Smooth muscle cell of trachea (primary cell): ENCODE measurements at places on chromosomes 1 and 21. TPM values are rescaled to one million over a fixed set of nuclear protein-coding genes. Genes with fewer than 3 reads are reported as not detected.

CFAP298 gene
- total RNA-seq = 18.0 and 28.1 TPM in 2 replicates

LINGO4 gene
- not detected in 2 replicates for total RNA-seq

LCE1E gene
- not detected in 2 replicates for total RNA-seq

POU3F1 gene
- under 0.01 and 0.17 TPM in 2 replicates for total RNA-seq

OR2T29 gene
- not detected in 2 replicates for total RNA-seq
